ENCODE measurements at places on chromosomes 16 and 17.

GRCh38 chr17:77592106-77592865 lies 366.2 kb upstream of the TNRC6C start:
- no peak for DNase-seq

DNA sequence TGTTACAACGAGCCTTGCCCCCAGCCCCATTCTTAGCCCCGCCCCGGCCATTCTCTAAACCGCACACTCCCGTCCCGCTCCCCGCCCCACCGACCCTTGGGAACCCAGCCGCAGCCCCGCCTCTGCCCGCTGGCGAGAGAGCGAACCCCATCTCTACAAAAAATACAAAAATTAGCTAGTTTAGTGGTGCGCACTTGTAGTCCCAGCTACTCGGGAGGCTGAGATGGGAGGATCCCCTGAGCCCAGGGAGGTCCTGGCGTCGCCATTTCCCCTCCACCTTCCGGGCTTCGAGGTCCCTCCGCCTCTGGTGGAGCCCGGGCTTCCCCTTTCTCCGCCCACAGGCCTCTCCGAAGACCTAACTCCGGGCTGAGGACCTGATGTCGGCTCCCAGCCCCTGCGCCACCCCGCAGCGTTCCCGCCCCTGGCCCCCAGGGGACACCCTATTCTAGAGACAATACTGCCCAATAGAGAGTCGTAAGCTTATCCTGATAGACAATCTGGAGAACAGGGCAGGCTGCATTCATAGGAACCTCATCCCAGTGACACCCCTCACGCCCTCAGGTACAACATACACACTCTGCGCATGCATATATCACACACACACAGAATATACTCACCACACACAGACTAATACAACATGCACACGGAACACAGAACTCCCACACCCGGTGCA lies 480 bp upstream of the PROCA1 start:
- DNase-seq: peak; percentile 83

DNA sequence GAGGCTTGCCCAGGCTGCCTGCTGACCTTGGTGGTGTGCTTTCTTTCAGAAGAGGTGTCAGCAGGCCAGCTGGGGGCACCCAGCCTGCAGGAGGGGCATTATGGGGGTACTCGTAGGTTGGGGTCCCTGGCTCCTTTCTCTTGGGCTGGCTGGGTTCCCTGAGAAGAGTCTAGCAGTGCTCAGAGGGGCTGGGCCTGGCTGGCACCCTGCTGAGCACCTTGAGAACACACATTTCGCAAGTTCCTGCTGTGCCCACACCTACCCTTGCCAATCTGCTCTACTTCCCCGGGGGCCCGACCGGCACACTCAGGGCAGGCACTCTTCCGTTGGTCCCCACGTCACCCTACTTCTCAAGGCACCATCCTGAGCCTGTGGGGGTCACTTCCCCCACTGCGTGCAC lies 5.1 kb downstream of the CEMP1 start:
- DNase-seq: no peak

- no peak for DNase-seq
Measured at GRCh38 chr16:46733319-46733830, 14.8 kb downstream of the MYLK3 start.

GRCh38 chr16:3819175-3819527 lies 61.4 kb downstream of the CREBBP start:
- DNase-seq: no peak

GRCh38 chr17:512926-513325 lies 160.3 kb upstream of the RPH3AL start:
- DNase-seq: no peak

DNA sequence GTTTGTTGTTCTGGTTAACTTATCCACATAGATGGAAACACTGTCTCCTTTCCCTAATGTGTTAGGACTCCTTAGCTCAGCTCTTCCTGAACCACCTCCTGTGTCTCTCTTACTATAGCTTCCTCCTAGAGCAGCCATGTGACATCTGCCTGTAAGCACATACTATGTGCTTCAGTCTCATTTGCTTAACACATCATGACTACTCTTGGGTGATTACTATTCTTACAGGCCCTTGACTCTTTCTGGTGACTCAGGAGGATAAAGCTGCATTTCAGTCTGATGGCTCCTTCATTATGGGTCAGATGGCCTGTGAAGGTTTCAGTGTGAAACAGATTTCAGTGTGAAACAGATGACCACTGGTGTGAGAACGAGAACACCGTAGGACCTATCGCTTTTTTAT lies 320 bp upstream of the KRTAP4-2 start:
- no peak for DNase-seq

DNA sequence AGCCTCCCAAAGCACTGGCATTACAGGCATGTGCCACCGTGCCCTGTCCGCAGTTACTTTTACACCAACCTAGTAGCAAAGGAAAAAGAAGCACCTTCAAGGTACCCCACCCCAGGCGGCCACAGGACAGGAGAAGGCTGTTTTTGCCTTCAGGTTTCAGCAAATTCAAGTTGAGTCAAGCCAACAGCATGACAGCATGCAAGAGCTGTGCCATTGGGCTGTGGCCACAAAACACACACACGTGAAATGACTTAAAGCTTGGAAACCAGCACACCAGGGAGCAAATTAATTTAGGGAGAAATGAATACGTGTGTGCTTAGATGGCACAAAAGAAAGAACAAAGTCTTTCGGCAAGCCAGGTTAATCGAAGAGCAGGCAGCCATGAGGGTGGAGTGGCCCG lies 39.7 kb downstream of the ERCC4 start:
- no peak for DNase-seq

- peak; percentile 82 for DNase-seq
Measured at GRCh38 chr17:3683054-3683511, 12.9 kb downstream of the P2RX5 start.

DNA sequence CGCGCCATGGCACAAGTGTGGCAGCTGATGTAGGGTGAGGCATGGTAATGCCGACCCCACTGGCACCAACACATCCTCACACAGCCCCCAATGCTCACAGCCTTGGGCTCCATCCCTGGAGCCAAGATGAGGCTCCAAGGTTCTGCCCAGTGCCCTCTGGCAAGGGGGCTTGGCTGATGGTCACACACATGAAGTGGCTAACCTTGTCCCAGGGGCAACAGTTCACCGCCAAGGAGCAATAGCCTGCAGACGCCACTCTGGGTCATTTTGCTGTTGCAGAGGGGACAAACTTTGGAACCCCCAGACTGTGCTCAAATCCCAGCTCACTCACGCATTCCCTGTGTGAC lies 26.8 kb downstream of the TNFRSF13B start:
- no peak for DNase-seq

GRCh38 chr16:27475561-27475960 lies 73.6 kb downstream of the IL21R start:
- DNase-seq: no peak

DNA sequence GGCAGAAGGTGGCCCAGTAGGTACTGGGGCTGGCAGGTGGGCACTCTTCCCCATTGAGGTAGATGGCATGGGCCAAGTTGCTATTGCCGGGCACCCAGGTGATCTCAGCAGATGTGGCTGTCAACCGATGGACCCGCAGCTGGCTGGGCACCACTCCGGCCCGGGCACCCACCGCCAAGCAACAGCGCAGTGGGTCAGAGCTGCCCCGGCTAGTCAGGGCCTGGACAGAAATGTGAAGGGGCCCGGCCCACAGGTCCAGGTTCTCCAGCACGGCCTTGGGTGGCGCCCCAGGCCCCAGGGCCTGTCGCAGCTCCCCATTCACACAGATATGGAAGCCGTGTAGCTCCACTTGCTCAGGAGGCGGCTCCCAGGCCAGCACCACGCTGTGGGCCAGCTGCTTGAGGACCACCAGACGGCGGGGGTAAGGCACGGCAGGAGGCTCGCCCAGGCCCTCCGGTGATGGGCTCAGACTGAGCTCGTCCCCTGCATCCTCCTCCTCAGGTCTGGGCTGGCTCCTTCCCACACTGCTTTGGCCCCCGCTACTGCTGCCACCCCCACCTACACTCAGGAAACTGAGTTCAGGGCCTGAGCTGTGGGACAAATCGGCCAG lies 16.5 kb downstream of the TSPOAP1 start:
- DNase-seq: no peak

DNA sequence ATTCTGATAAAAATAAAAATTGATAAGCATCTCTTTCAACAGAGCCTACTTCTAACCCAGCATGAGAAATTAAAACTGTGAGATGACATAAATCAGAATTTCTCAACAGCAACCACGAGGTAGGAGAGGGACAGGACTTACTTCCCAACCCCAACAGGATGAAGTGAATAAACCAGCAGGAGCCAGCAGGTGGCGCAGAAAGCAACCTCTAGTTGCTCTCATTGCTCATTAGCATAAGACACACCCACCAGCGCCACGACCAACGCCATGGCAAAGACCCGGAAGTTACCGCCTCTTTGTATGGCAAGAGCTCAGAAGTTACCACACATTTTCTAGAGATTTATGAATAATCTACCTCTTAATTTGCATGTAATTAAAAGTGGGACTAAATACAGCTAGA lies 189.4 kb upstream of the CDH8 start:
- DNase-seq: peak; percentile 94

DNA sequence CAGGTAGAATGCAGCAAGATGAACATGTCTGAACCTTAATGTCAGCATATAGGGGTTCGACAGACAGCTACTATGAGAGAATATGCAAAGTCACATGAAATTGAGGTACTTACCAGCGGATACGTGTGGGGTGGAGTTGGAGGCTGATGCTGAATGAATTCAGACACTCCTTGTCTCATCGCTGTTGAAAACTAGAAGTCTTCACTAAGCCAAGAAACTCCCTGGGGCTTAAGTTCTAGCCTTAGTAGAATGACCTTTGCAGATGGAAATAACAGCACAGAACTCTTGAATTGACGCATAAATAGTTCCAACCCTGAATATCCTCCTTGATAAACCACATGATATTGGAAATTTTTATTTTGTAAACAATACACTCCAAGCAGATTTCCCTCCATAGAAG lies 32.9 kb upstream of the MYOCD start:
- no peak for DNase-seq

GRCh38 chr17:45092911-45093430 lies 31.9 kb downstream of the NMT1 start:
- DNase-seq: no peak

DNA sequence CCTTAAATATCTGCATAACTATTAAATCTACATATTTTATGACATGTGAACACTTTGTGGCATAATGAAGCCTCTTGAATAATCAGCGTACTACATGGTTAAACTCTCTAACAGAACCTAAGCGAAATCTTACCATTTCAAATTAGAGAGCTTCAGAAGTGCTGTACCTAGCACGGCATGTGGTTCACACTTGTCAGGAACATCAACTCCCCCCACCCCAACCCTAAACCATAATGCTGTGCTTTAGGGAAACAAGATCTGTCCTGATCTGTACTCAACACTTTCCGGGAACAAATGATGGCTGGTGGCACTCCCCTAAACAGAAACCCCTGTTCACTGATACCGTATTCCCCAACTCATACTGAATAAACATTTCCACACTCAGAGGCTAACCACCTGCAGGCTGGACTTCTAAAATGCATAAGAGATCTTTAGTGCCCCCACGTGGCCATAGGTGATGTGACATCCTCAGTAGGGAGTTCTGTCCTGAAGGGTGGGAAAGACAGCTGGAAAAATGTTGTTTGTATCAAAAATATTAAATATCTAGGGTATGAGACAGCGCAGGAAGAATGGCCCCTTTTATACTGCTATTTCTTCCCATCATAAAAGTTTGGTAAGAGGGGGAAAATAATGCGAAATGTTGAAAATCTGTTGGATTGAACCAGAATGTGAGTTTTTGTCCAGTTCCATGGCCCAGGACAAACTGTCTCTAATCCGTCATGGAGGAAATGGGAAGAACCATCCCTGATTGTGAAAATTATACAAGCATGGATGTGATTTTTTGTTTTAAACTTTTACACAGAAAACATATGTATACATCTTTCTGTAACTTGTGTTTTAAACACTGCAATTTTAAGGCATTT lies 88.6 kb downstream of the USP31 start:
- DNase-seq: peak; percentile 87

DNA sequence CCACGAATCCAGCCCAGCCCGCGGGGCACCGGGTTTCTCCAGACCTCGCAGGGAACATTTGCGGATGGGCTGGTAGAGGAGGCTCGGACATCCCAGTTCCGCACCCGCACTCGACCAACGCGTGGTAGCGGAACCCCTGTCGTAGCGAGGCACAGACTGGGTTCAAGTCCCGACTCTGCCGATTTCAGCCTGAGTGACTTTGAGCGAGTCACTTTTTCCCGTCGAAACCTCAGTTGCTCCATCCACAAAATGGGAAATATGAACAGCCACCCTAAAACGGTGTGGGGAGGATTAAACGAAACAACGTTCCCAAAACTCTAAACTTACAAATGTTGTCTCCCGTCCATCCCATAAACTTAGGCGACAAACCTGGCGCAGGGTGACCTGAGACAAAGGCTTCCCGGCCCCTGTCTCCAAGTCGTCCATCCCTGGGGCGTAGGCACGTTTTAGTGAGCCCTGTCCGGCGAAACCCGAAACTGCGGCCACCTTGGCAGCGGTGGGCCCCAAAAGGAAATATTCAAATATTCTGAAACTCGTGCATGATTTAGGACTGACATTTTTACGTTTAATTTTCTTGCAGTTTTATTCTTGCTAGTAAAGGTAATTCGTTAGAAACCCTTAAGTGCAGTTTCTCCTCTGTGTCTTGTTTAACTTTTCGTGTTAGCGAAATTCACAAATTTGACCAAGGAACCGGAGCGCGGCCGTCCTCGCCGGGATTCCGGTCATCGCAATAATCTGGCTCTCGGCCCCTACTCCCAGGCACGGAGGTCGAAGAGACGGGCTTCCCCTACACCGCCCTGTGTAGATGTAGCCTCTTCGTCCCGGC lies 1.9 kb upstream of the MLLT6 start:
- DNase-seq: peak; percentile 40

DNA sequence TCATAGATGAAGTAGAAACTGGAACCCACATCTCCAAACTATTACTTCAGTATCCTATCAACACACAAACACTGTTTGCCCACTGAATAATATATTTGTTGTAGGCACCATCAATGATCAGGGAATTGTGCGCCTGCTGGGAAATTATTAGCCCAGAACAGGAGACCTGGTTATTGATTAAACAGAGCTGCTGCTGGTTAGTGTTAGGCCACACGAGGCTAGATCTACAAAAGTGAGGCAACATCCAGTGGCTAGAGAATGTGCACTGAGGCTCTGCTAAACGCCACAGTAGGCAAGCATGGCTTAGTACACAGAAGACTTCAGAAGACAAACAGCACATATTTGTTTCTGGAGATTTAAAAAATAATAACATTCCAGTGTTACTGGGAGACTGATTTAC lies 11.0 kb downstream of the ABHD15 start:
- DNase-seq: no peak

GRCh38 chr17:61647047-61647446 lies 56.0 kb upstream of the NACA2 start:
- DNase-seq: no peak

All from GM23338 (cell line).